ENCODE measurements at places on chromosomes 2 and 18. TPM values are rescaled to one million over a fixed set of nuclear protein-coding genes. Genes with fewer than 3 reads are reported as not detected.

INHA gene
- 0.84 TPM for total RNA-seq

PCARE gene
- 0.13 TPM for total RNA-seq

CD8B2 gene
- not detected for total RNA-seq

- DNase-seq = no peak
Observed at GRCh38 chr2:113962692-113963480, 73.0 kb downstream of the ACTR3 start.

SLC14A1 gene
- total RNA-seq = 0.59 TPM

SNRNP27 gene
- total RNA-seq = 55.6 TPM

PAPOLG gene
- total RNA-seq = 14.4 TPM
